Vagina (tissue), 2 donors: ENCODE measurements at places on chromosomes 2 and 18. TPM values are rescaled to one million over a fixed set of nuclear protein-coding genes. Genes with fewer than 3 reads are reported as not detected.

- DNase-seq, result no peak
Measured at GRCh38 chr2:46296216-46296839, 879 bp upstream of the EPAS1 start.

DNA sequence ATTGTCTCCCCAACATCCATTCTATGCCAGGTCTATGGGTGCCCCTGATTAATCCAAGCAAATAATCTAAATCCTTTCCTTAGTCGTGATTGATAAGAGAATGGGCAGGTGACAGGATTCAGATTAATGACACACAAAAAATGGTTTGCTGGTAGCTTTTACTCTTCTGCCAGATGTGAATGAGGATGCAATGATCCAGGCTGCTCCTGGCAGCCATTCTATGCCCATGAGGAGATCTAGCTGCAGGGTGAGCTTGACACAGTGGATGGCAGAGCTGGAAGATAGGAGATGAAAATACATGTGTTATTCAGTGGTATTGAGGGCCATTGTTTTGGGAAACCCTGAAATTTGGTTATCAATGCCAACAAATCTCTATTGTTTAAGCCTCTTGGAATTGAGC is 69.7 kb downstream of the ACYP2 start:
- no peak for DNase-seq

GRCh38 chr2:84779781-84780180 is 101.1 kb downstream of the TRABD2A start:
- no peak for DNase-seq

GRCh38 chr2:159506764-159507440 is 109.4 kb downstream of the BAZ2B start:
- DNase-seq, result no peak

DNA sequence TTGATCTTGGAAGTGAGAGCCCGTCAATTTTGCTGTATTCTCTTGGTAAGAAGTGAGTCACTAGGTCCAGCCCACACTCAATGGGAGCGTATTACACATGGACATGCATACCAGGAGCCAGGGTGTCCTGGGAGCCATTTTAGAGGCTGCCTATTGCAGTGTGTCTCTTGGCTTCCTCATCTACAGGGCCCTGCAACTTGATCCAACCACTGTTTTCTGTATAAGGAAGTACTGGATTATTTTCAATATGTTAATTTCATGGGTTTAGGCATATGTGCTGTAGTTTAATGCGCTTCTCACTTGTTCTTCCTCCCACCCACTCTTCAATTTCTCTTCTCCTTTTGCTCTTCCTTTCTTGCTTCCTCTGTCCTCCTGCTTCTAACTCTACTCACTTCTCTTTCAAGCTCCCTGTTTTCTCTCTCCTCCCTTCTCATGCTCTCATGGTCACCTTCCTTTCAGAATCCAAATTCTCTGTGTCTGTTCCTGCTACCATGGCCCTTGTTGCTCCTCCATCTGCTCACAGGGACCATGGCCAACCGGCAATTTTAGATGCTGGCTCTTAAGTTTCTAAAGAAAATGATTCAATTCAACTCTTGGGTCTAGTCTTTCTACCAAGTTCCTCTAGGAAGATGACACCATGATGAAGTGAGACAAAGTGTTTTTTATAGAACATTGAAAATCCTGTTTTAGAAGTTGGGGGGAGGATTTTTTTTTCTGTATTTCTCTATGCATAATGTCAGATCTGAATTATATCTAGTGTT is 152.0 kb upstream of the ZEB2 start:
- DNase-seq, result no peak

DNA sequence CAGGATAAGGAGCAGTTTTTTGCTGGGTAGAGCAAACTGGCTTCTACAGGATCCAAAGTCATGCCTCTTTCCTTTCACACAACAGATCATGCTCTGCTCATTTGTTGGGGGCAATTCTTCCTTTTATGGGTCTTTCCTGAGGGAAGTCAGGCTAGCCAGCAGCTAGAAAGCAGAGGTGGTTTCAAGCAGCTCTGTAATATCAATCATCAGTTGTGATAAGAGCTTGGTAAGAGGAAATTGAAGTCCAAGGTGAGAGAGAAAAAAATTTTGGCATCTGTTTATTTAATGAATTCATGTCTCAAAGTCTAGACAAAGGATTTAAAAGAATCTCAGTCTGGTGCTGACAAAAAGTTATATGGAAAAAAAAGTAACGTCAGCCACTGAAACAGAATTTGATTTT is 6.2 kb downstream of the TMEM87B start:
- no peak for DNase-seq

- DNase-seq, result no peak
Measured at GRCh38 chr2:228023619-228024018, 152.2 kb downstream of the DAW1 start.

DNA sequence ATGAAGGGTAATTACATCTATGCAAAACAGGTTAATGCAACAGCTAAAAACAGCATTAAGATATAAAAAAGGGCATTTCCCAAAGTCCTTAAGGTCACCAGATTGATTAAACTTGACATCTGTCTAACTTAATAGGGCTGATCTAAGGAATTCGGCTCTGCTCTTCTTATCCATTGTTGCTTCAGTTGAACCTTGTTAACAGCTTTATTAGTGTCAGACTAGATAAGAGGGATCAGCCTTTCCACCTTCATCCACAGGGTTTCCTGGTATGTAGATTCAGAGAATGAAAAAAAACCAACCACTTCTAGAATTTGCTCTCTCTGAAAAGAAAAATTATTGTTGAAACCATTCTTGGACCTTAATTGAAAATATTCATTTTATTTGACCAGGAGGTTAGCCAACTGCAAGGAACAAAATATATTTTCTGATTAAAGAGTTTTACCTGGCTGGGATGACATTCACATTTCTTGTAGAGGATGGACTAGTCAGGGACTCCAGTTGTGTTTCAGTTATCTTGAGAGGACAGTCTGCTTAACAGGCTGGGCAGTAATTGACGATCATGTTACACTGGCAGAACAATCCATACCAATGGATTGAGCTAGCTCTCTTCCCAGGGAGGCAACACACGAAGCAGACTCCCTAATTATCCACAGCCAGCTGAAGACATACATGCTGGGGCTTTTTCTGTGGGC is 357.4 kb upstream of the ACVR2A start:
- DNase-seq, result no peak

GRCh38 chr2:177445200-177445599 is 52.6 kb downstream of the AGPS start:
- DNase-seq, result no peak

DNA sequence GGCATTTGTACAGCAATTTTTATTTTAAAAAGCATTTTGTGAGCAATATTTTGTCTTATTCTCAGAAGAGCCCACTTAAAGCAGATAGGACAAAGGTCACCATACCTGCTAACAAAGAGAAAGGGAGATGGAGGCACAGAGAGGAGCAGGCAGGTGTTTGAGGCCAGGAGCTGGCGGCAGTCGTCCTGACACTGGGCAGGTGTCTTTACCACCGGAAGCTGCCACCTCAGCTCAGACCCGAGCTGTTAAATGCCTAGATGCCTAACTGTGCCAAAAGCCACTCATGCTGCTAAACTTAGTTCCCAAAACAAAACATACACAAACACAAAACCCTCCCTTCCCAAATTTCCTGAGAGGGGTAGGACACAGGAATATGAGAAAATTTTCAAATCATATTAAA is 120.9 kb downstream of the CNTNAP5 start:
- no peak for DNase-seq

DNA sequence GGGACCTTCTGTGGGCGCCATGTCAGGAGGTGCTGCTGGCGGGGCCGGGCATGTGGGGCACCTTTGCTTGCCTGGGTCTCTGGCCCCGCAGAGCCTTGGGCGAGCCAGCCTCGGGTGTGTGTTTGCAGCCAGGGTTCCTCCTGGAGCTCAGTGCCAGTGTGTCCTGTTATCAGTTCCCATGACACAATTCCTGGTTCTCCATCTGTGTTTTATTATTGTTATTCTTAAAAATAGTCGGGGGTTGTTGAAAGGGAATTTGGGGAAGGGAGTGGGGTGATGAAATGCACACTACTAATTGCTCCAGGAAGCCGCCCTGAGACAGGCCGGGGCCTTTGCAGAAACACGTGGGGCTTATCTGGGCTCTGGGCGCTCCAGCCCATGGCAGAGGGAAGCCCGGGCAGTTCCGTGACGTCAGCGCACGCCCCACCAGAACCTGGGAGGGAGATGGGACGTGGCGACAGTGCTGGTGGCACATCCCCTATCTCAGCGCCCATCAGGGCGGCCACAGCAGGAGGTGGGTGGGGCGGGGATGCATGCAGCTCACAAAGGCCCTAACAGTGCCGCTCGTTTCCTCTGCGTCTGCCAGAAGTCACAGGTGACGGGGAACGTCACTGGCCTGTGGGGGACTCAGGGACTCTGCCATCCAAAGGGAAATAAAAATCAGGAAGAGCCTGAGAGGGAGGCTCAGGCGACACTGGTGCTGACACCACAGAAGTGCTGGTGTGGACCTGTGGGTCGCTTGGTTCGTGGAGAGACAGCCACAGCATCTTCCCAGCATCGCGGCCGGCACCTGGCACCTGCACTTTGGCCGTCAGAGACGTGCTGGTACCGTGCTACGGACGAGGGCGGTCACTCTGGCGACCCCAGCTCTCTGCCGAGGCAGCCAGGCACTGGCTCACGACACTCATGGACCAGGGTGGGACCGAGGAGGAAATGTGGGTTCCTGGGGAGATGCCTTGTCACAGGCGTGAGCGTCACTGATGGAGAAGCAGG is 131.0 kb downstream of the NFATC1 start:
- DNase-seq, result no peak

GRCh38 chr2:207813221-207813916 is 43.7 kb upstream of the FZD5 start:
- DNase-seq, result no peak

DNA sequence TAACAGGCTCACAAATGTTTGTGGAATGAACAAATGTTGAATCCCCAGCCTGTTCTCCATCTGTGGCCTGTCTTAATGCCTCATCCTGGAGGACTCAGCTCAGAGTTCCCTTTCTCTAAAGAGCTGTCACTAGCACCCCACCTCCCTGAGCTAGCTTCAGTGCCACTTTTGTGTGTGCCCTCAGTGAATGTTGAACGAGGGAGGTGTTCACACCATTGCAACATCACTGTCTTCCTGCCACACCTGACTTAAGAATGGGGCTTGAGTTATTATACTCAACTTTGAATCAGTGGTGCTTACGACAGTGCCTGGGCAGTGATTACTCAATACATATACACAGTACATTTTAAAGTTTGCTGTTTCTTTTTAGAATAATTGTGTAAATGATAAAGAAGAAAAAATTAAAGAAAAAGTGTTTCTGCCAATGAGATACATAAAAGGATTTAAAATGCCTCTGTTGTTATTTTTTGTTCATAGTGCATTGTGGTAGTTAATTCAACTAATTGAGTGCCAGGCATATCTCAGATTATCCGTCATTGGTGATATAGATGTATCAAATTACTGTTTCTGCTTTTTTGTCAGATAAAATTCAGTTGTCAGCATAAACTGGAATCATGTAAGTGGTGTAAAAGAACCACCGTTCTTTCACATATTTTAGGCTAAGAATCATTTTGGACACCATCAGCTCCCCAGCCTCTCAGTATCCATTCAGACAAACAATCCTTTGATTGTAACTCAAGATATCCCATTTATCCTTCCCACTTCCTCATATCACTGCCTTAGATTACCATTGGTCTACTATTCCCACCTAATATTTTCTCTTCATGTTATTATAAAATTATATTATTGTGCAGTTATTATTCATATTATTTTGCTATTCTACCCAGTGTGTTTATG is 304.7 kb downstream of the PTPRM start:
- DNase-seq, result no peak

DNA sequence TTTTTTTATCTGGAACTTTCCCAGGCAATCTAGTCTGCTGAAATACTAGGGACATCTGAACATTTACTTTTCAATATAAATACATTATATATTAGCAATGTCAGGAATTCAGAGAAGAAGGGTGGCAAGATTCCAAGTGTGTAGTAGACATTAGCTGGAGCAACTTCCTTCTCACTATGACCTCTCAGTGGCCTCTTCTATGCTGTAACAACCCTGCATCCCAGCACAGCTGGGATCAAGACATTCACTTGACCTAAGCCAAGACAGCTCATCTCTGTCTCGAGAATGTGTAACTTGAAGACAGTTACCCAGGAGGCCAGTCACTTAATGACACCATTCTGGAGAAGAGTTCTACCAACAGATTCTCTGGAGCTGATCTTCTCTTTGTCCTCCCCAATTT is 61.7 kb upstream of the RALBP1 start:
- no peak for DNase-seq

DNA sequence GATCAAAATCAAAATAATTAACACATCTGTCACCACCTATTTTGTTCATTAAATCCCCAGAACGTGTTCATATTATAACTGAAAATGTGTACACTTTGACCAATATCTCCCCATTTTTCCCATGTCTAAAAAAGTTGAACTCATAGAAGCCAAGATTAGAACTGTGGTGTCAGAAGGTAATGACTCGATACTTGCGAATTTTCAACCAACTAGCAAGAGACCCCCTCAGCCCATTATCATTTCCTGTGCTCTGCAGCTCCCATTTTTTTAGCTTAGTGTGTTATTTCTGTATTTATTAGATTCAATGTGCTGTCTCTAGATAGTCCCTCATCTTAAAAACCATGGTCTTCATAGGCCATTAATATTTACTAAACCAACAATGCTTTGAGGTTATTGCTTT is 248.7 kb upstream of the PIK3C3 start:
- no peak for DNase-seq

CRYBA2 gene
- total RNA-seq, result not detected

CCDC102B gene
- total RNA-seq, result 6.4 TPM

ABCG5 gene
- total RNA-seq, result not detected

TLX2 gene
- total RNA-seq, result 6.6 TPM
